ENCODE measurements at places on chromosomes 7 and 10. TPM values are rescaled to one million over a fixed set of nuclear protein-coding genes. Genes with fewer than 3 reads are reported as not detected.
A peak's percentile ranks its signal among the peaks of the same experiment; 100 is the strongest.

The SKAP2 gene
- polyA plus RNA-seq = 23.1 TPM

DNA sequence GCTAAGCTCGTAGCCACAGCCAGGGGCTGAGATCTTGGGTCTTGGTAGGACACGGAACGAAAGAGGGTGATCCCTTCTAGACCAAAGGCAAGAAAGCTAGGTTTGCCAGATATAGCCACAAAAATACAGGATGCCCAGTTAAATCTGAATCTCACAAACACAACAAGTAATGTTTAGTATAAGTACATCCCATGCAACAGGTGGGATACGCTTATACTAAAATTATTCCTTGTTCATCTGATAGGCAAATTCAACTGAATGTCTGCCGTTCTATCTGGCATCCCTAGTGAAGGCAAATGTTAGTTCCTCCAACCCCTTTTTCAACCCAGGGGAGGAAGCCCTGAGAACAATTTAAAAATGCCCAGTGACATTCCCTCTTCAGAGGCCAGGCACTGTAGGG lies 131.1 kb upstream of the MGMT start:
- DNase-seq = no peak

DNA sequence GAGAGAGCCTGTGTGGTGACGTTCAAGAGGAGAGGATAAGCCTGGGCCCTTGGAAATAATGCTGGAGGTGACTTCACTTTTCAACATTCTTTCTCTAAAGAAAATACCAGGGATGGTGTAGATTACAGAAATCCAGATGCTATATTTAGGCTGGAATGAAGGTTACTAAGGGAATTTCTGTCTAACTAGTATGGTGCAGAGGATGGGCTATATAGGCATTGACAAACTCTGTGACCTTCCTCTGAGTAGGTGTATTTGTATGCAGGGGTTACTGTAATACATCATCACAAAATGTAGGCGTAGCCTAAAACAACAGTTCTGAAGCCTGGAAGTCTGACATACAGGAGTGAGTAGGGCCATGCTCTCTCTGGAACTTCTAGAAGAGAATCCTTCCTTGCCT lies 155.3 kb upstream of the INHBA start:
- no peak for DNase-seq

DNA sequence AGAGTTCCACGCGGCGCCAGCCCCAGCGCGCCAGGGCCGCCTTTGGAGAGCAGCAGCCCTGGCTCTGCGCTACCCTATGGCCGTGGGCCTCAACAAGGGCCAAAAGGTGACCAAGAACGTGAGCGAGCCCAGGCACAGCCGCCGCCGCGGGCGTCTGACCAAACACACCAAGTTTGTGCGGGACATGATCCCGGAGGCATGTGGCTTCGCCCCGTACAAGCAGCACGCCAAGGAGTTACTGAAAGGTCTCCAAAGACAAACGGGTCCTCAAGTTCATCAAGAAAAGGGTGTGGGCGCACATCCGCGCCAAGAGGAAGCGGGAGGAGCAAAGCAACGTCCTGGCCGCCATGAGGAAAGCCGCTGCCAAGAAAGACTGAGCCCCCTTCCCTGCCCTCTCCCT lies 144.1 kb downstream of the SRPK2 start:
- no peak for DNase-seq

GRCh38 chr7:23490357-23491135 lies 20.3 kb upstream of the IGF2BP3 start:
- peak; percentile 68 for DNase-seq

GRCh38 chr7:128176696-128177095 lies 64.4 kb upstream of the LEP start:
- no peak for DNase-seq

- DNase-seq = no peak
Observed at GRCh38 chr10:17003151-17003550, 126.5 kb downstream of the CUBN start.
